Central memory CD8-positive, alpha-beta T cell (primary cell): ENCODE measurements at places on chromosomes 11 and 22.

GRCh38 chr11:118898400-118899295 lies 15.0 kb downstream of the CXCR5 start:
- DNase-seq, result no peak

GRCh38 chr22:27870234-27871191 lies 48.5 kb downstream of the PITPNB start:
- DNase-seq, result no peak

DNA sequence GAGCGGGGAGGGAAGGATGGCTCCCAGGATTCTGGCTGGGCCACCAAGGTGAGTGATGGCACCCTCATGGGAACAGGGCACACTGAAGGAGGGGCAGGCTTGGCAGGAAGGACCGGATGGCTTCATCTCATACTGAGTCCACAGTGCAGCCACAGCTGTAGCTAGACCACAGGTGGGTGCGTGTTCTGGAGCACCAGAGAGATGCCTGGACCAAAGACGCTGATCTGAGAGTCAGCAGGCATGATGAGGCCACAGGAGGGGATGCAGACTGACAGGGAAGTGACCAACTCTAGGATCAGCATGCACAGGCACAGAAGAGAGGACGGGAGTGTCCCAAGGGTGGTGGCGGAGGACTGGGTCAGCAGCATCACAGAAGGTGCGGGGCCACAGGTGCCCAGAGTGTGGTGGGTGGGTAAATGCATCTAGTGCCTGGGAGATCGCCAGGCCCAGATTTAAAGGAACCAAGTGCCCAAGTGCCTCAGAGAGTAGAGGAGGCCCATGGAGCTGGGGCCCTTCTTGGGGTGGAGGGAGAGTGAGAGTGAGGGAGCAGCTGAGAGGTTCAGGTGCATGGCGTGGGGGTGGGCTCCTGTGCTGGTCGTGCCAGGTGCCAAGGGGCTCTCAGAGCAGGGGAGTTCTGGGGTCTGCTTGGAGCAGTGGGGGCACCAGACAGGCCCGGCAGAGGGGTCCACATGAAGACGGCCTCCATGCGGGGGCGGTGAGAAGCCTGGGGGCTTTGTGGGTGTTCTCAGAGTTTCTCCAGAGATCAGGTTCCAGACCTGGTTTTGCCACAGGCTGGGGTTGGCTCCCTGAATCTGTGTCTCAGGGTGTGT lies 113.7 kb downstream of the CEP164 start:
- no peak for DNase-seq

DNA sequence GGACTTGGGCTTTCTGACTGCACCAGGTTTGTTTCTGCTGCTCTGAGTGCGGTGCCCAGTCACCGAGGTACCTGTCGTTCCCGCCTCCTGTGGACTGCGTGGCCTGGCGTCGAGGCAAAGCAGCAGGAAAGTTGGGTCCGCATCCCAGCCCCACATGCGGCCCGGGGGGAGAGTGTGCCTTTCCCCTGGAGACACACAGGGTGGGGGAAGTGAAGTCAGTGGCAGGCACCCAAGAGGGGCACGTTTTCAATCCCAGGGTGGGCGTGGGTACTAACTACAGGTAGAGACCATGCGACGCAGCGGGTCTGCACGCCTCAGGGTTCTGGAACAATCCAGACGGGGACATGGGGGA lies 25.3 kb upstream of the GRAMD4 start:
- DNase-seq, result no peak
